Right renal pelvis (tissue), 4 donors: ENCODE measurements at places on chromosomes 2 and 18. TPM values are rescaled to one million over a fixed set of nuclear protein-coding genes. Genes with fewer than 3 reads are reported as not detected.

Gene ABCG8
- 1.1 TPM for polyA plus RNA-seq

Gene RGPD3
- 0.51 TPM for polyA plus RNA-seq

Gene IL1R2
- 0.66 TPM for polyA plus RNA-seq

Gene ONECUT2
- 0.11 TPM for polyA plus RNA-seq

Gene FZD7
- polyA plus RNA-seq, result 68.5 TPM

Gene UCN
- polyA plus RNA-seq, result 0.58 TPM

Gene CPO
- polyA plus RNA-seq, result 1.2 TPM

Gene ZNF236
- 9.7 TPM for polyA plus RNA-seq

DNA sequence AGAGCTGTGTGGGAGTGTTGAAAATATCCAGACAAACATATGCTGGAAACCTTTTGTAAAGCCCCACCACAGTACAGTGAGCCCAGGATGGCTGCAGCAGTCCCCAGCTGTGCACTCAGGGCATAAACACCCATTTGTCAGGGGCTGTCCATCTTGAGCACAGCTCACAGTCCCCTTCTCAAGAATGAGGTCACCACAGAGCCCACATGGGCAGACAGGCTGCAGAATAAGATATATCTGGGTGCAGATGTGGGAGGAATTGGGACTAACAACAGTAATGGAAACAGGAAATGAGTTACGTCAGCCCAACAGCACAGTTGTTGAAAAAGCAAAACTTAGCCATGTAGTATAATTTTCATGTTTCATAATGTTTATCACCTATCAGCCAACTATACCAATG lies 219.6 kb downstream of the ETAA1 start:
- DNase-seq, result no peak

- DNase-seq, result no peak
Observed at GRCh38 chr2:14944562-14945346, 312.2 kb downstream of the LRATD1 start.

GRCh38 chr2:119482481-119483394 lies 41.5 kb downstream of the SCTR start:
- DNase-seq, result no peak

DNA sequence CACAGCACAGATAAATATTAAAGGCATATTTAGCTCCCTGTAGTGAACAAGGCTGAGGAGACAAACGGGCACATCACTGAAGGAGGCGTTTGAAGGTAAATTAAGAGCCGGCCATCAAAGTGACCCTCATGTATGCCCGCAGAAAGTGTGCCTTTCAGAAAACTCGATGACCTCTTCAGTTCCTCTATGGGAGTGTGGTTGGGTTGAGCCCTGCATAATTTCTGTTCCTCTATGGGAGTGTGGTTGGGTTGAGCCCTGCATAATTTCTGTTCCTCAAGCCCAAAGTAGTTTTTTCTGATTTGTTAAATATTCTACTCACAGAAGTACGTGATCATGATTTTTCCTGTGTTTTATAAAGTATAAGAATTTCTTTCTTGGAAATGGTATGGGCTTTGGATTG lies 568.5 kb downstream of the TSN start:
- no peak for DNase-seq

DNA sequence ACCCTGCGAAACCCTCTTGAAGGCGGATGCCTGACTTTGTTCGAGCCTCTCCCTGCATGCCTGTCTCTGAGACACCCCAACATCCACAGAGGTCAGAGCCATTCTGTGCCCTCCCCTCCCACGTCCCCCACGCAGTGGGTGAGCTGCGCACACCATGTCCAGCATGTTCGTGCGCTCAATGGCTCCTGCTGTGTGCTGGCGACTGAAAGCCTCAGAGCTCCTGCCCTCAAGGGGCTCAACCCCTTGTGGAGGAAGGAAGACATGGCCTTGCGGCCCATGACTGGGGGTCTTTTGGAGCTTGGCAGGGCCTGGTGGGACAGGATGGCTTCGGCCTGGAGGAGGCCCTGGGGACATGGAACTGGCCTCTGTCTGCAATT lies 45.7 kb downstream of the ANKMY1 start:
- DNase-seq, result no peak

- DNase-seq, result no peak
Observed at GRCh38 chr2:44655401-44655864, 286.1 kb upstream of the SIX3 start.

DNA sequence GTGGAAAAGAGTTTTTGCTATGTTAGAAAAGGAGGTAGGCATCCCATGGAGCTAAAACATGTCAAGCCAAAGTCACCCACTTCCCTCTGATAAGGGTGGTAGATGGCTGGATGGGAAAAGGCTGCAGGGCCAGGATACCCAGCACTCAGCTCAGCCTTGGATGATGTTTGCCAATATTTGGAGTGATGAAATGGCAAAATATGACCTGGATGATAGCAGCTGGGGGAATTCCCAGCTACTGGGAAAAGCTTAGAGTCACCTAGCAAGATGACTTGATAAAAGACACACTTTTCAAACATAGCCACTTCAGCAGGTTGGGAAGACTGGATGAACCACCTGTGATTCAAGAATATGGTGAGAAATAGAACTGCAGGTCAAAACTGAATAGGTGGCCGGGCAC lies 10.1 kb downstream of the RFX8 start:
- no peak for DNase-seq

- no peak for DNase-seq
Observed at GRCh38 chr2:31660165-31660564, 79.4 kb upstream of the SRD5A2 start.

DNA sequence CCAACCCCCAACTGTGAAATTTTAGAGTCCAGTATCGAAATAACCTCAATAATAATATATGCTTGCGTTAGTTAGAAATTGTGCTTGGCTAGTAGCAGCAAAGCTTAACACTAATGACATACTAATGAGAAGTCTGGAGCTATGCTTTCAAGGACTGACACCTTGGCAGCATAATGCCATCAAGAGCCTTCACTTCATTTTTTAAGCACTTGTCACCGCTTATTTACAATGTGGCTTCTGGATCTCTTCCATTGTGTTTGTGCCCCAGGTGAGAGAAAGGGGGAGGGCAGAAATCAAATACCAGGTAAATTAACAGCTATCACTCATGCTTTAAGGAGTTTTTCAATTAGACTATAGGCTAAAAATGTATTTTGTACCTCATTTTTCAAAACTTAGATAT lies 101.5 kb downstream of the CDH7 start:
- DNase-seq, result no peak

GRCh38 chr2:49110571-49110970 lies 43.7 kb downstream of the FSHR start:
- DNase-seq, result no peak

DNA sequence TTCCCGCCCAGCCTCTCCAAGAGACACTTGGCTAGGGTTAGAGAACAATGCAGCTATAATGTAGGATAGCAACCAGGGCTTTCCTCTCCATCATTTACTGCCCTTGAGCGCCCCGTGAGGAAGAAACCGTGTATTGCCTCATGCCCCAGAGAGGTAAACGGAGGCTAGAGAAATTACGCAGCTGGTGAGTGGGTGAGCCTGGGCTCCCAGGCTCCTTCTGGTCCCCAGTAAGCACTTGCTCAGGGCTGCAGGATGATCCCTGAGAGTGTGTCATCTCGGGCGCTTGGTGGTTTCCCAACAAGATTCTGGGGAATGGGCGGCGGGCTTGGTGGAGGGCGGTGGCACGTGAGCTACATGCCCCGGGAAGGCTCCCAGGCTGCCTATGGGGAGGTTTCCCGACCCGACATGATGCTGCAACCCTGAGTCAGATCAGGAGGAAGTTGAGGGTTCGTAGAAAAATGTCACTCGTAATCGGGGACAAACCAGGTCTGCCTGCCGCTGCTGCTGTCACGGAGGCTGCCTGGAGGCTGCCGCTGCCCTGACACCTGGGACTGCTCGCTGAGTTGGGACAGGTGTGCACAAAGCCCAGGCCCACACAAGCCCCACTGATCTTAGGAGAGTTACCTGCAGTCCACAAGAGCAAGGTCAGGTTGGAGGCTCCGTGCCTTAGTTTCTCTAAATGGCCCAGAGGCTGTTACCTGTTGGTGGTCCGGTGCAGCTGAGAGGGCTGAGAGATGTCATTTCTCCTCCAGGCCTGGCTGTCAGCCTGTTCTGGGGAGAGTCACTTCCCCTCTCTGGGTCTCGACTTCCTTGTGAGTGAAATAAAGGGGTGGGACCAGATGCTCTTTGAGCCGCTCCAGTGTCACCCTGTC lies at the start of gene GPR55:
GPR55 (minus strand) TSS at position 773 of the 872 bp plus-strand sequence. CDS start 14,280 bp downstream, outside the sequence.
- no peak for DNase-seq

GRCh38 chr2:178484245-178485041 lies 4.2 kb downstream of the PLEKHA3 start:
- no peak for DNase-seq

DNA sequence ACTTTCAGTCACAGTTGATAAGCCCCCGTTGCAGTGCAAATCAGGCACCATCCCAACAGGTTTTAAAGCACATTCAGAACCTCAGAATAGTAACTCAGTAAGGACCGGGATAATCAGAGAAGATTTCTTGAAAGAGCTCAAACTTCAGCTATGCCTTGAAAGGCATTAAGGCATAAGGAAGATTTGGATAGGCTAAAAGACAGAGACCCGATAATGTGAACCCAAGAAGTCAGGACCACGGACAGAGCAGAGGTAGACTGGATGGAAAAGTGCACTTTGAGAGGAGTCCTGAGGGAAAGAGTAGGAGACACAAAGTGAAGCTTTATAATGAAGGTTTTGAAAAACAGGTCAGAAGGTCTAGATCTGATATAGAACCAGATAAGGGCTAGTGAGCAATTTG lies 36.9 kb upstream of the KLF7 start:
- peak; percentile 57 for DNase-seq

- DNase-seq, result no peak
Observed at GRCh38 chr2:235877275-235877802, 290.8 kb downstream of the GBX2 start.

DNA sequence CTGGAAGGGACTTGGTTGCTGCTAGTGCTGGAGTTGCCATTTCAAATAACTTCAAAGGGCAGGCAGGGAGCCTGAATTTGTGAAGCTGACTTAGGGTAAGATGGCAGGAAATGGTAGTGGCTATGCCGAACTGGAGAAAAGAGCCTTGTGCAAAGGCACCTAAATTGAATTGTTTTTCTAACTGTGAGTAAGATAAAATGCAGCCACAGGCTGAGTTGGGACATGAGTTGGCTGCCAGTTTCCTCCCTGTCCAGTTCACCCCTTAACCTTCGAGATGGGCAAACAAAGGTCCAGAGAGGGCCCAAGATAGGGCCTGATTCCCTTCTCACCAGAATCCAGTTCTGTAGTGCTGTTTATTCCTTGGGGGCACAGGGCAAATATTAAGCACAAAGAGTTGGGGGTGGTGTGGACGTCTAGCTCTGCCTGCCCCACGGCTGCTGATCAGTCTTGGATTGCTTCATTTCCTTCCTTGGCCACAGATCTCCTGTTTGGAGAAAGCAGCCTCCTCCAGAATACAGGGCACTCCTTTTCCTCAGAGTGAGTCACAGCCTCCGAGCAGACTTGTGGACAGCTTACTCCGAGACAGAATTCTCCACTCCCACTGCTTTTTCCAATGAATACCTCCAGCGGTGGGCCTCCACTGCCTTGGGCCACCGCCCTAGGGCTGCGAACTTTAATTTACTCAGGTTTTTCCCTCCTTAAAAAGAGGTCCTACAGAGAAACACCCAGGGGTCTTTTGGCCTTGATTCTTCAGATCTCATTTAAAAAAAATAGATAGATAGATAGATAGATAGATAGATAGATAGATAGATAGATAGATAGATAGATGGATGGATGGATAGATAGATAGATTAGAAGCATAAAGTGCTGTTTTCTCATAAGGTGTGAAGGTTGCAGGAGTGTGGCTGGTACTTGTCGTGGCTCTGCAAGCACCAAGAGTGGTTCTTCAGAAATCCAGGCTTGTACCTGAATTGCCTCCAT lies 18.4 kb upstream of the SLC20A1 start:
- DNase-seq, result no peak

DNA sequence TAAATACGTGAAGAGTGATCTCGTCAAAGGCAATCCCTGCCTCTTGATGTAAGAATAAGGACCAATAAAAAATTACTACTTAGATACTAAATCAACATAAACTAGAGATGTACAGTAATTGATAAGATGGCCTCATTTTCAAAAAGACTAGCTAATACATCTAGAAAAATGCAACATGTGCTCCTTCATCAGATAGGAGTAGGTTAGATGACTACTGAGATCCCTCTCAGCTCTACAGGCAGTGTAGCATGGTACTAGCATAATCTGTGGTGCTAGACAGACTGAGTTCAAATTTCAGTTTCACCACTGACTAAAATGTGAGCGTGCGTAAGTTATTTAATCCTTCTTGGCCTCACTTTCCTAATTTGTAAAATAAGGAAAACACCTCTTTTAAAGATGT lies 82.6 kb upstream of the FRZB start:
- DNase-seq, result no peak

- DNase-seq, result no peak
Observed at GRCh38 chr2:217085543-217085942, 225.7 kb upstream of the TNP1 start.

DNA sequence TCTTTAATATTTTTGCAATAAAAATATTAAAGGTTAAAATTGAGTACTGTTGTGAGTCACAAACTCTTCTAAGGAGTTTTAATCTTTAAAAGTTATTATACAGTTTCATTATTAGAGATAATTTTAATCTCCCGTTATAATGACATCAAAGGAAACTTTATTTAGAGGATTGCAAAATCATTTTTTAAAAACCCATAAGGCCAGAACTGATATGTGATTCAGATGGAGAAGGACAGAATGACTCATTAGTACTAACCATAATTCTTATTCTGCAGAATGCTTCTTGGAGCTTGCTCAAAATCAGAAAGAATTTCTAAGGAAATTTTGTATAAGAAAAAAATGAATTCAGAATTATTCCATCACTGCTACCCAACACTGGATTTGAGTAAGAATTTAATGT lies 12.5 kb upstream of the HNRNPLL start:
- no peak for DNase-seq

GRCh38 chr2:12964904-12965539 lies 248.3 kb downstream of the TRIB2 start:
- DNase-seq, result no peak

GRCh38 chr2:4528773-4529172 lies 825.4 kb downstream of the DCDC2C start:
- no peak for DNase-seq

DNA sequence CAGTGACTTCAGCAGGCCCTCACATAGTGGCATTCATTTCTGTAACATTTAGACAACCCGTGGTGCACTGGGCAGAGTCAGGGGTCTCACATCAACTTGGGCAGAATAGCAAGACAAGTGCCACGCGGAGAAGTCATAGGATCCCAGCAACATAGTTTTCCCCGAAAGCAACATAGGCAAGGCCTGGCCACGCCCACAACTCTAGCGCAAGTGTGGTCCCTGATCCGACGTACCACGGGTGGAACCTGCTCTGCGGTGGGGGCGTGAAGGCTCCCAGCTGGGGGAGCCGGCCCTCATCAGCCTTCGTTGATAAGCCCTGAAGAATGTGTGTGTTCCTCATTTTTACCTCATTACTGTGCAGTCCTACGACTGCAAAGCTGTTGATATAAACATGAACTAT lies 261.2 kb downstream of the EIPR1 start:
- DNase-seq, result no peak
